Germinal center (tissue), 1 donor: ENCODE measurements at places on chromosomes 12 and 14.

DNA sequence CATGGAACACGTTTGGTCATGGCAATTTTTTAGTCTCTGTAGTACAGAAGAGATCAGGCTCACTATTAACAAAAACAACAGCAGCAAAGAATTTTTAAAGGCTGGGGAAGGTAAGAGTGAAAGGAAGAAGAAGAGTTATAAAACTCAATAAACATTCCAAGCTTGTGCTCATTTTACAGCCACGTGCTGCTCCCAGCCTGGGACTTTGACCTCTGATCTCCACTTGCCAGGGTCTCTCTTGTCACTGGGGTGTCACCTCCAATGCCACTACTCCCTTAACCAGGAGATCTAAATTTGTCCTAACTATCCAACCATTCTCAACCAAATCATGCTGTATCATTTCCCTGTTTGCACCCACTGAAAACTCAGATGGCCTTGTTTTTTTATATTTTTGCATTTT lies 605.1 kb downstream of the VRK1 start:
- DNase-seq, result no peak

DNA sequence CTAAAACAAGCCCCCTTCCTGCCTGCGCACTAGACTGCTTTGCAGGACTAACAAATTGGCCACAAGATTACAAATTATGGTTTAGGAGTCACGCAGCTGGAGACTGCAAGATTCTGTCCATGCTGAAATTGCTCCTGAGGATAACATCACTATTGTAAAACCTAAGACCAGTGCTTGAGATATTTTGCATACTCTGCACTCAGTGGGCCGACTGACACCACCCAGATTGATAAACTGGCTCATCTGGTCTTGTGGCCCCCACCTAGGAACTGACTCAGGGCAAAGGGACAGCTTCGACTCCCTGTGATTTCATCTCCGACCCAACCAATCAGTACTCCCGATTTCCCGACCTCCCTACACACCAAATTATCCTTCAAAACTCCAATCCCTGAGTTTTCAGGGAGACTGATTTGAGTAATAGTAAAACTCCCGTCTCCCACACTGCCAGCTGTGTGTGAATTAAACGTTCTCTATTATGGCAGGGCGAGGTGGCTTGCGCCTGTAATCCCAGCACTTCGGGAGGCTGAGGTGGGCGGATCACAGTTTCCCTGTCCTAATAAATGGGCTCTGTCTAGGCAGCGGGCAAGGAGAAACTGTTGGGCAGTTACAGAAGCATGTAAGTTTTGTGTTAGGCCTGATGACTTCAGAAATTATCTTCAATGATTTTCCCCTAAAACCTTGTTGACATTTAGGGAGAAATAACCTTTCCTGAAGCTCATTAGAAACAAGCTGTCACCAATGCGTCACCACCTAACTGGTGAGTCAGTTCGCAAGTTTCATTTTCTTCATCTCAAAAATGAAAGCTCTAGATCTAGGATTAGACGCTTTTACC lies 5.3 kb upstream of the UBC start:
- DNase-seq, result no peak

DNA sequence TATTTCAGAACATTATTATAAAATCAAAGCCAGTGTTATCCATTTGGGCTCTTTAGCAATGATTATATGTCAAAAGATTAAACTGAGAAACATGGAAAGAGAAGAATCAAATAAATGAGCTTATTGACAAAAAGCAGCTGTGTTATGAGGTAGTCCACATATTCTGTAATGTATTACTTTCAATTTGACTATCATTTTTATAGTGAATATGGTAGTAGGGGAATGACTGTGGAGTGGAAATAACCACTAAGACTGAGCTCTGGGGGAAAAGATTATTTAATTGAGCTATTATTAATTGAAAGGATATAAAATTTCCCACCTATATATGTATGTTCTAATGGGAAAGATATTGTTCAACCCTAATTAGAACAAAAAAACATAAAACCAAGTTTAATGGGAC lies 381.3 kb downstream of the TMTC2 start:
- DNase-seq, result no peak

- no peak for DNase-seq
Measured at GRCh38 chr14:91636604-91637003, 95.3 kb downstream of the CATSPERB start.

GRCh38 chr14:54194501-54194900 lies 202.3 kb upstream of the CDKN3 start:
- no peak for DNase-seq

DNA sequence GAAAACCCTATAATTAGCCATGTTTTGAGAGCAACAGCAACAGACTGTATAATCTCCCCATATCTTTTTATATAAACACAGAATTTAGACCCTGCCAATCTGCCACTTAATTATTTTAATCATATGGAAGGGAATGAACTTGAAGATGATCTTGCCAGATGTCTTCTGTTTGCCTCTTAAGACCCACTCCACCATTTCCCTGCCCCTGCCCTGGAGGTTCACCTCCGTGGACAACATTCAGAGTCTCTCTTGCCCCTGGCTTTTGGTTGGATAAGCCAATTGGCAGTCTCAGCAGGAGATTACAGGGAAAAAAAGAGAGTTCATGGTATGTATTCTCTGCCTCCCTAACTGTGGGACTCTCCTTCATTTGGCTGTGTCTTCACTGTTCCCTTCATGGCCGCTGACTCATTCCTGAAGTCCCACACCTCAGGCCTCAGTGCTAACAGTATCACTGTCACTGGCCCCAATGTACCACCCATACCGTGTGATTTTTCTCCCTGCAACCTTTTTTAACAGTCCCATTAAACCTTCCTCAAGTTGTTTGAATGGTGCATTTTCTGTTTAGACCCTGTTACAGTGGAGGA lies 184.8 kb downstream of the PIK3C2G start:
- DNase-seq, result no peak

- no peak for DNase-seq
Measured at GRCh38 chr12:67271976-67272375, 2.8 kb downstream of the CAND1 start.

DNA sequence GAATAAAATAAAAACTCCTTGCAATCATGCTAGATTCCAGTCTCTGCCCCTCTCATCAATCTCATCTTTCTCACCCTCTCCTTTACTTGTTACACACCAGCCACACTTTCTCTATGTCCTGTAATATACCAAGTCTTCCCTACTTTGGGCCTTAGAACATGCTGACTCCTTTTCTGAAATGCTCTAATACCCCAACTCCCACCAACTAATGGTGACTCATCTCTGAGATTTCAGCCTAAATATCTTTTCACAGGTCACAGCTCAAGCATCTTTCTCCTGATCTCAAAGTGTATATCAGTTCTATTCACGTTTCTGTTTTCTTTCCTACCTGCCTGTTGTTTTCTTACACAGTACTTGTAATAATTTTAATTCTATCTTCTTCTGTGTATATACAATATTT lies 378.9 kb upstream of the PRICKLE1 start:
- no peak for DNase-seq

GRCh38 chr14:50063876-50064420 lies 52.4 kb downstream of the VCPKMT start:
- DNase-seq, result no peak

DNA sequence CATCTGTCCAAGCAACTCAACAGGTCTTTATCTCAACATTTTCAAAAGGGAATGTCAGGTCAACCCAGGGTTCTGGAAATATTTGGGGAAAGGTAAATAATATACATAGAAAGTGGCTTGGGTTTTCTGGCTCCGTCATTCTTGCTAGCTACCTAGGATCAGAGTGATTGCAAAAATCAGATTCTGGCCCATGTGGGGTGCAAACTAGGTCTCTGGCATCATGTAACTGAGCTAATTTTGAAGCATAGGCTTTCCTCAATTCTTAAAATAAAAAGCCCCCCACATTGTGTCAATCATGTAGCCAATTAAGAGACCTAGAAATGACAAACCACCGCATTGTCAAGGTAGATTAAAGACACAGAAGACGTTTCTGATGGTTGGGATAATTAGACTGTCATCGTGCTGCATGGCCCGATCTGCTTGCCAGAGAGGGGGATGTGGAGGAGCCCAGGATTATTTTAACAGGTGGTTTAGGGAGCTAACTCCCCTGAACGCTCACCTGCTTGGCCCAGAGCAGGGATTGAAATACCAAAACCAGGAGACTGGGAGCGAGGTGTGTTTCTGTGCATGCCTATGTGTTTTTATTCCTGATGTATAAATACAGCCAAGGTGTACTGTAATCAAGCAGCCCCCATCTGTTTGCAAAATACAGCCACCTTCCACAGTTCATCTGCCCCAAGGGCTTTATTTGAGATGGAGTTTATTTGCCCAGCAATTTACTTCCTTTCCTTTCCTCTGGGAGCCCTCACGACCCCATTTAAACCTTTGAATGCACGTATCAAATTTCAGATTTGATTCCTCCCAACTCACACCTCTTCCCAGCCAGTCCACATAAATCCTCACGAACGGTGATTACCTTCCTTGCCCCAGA lies 189.5 kb downstream of the TTC8 start:
- DNase-seq, result no peak

GRCh38 chr12:97274386-97274785 lies 188.2 kb upstream of the RMST start:
- DNase-seq, result no peak

DNA sequence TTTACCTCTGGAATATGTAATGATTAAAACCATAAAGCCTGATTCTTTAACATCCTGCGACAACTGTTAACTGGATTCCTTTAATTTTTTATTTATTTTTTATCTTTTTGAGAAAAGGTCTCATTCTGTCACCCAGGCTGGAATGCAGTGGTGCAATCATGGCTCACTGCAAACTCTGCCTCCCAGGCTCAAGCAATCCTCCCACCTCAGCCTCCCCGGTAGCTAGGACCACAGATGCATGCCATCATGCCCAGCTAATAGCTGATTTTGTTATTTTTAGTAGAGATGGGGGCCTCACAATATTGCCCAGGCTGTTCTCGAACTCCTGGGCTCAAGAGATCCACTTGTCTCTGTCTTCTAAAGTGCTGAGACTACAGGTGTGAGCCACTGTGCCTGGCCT lies 3.7 kb downstream of the MYBPC1 start:
- no peak for DNase-seq

- DNase-seq, result no peak
Measured at GRCh38 chr14:67409461-67409860, 2.5 kb downstream of the PLEK2 start.

DNA sequence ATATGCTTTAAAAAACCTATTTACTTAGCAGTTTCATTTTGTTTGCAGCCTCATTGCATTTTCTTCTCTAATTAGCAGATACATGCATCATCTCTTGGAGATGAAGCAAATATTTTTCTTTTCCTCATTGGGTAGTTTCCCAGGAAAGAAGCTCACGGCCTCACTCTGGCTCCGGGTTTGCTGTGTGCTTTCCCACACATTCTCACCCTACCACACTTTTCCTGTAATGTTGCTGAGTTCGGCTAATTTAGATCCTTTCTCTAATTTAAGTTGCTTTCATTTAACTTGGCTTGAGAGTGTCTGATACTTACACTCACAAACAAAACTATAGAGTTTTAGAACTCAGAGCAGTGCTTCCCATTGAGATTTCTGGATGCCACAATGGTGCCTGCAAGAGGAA lies 928.2 kb downstream of the NRXN3 start:
- no peak for DNase-seq

GRCh38 chr12:12996209-12996608 lies 3.9 kb downstream of the HEBP1 start:
- DNase-seq, result no peak

DNA sequence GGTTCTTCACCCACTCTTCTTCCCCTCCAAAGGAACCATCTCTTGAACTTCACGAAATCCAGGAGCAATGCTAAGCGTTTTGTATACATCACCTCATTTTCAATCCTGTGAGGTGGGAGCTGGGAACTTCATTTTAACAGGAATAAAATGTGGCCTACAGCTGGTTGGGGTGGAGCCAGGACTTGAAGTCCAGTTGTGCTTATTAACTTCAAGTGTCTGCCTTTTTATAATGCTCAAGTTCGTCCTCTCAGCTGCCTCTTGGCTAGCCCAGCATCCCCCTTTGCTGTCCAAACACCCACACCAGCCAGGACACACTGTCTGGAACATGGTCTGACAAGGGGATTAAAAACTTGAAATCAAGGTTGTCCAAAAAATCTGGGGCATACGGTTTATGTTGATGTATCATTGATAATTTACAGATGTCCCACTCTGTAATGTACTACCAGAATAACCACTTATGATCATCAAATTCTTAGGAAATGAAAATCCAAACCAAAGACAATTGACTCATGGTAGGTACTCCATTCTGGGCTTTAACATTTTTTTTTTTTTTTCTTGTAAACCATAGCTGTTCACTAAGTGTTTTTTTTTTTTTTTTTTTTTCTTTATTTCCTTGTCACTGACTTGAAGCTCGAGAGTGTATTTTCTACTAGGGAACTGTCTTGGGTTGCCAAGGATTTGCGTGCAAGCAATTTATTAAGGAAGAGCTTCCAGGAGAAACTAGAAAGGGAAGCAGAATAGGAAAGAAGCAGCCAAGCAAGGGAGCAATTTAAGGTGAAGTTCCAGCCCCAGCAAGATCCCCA lies 252.3 kb downstream of the EFCAB11 start:
- DNase-seq, result no peak

DNA sequence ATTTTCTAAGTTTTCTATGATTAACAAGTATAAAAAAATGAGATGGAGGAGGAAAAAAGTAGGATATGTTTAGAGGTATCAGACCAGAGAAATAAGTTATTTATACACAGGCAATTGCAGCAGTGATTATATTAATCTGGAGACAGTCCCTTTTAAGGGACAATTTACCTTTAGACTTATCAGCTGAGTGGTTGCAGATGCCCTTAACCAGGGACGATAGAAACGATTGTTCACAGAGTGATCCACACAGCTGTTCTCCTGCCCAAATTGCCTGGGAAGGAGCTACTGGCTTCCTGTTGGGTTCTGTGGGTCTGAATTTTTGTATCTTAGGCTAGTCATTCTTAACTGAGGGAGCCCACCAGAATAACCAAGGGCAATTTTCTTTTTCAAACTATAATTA lies 66.4 kb downstream of the GCH1 start:
- DNase-seq, result no peak

DNA sequence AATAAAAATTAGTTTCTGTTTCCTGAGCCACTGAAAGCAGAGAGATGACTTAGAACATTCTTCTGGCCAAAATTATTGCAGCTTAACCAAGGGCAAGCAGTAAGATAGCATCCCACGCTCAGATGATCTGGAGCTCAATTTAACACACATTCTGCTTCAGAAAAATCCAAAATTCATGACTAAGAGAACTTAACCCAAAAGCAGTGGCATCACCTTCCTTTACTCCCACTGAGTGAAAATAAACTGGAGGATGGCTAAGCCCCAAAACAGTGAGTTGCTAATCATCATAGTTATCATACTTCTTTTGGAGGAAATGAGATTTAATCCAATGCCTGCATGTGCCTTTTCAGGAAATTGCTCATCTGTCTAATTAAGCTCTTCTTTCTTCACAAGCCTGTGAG lies 195.4 kb downstream of the DUSP6 start:
- no peak for DNase-seq

GRCh38 chr12:124588751-124589267 lies 21.4 kb upstream of the NCOR2 start:
- no peak for DNase-seq

- DNase-seq, result no peak
Measured at GRCh38 chr12:121783766-121784165, 9.7 kb downstream of the RHOF start.

- DNase-seq, result no peak
Measured at GRCh38 chr12:124713041-124713435, 145.6 kb upstream of the NCOR2 start.
